ENCODE measurements at places on chromosomes 1 and 21.

DNA sequence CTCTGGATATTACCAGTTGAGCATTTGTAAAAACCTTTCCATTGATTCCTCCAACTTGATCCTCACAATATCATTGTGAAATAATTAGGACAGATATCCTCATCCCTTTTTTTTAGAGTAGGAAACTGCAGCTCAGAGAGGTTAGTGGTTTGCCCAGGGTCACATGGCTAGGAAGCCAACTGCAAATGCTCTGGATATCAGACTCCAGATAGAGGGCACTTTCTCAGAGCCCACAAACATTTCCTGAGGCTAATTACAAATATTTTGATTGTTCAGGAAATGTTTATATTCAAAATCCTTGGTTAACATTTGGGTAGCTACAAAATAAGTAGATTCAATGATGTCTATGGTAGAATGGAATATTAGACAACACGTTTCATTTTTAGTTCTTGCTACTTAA is 154.8 kb upstream of the DPYD start:
- no peak for DNase-seq

DNA sequence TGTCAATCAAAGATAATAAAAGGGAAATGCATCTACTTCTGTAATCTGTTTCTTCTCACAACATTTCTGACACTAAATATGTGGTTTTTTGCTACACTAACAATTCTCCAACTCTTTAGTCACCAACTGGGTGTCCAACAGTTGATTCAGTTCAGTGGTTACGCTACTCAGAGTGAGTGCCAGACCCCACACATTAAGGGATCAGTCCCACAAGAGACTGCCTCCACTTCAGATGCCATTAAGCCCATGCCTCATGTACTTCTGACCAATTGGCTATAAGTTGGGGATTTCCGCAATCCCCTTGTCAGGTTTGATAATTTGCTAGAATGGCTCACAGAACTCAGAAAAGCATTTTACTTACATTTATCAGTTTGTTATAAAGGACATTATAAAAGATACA is 28.4 kb downstream of the RNF2 start:
- no peak for DNase-seq

- no peak for DNase-seq
Measured at GRCh38 chr1:169207797-169208520, 101.5 kb downstream of the ATP1B1 start.

DNA sequence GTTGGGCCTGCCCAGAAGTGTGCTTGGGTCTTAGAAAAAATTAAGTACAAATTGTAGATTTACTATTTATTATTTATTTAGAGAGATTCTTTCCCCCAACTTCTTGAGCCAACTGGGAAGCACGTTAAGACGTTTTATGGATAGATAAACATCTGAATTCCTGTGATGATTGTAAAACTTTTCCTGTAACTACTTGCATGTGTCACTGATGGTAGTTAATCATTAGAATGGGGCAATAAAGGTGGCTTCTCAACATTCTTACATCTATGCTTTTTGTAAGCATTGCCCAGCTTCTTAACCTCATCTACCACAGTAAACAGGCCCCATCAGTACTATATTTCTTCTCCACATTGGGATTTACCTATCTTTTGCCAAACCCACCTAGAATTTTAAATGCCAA is 559.8 kb downstream of the LMO4 start:
- no peak for DNase-seq

DNA sequence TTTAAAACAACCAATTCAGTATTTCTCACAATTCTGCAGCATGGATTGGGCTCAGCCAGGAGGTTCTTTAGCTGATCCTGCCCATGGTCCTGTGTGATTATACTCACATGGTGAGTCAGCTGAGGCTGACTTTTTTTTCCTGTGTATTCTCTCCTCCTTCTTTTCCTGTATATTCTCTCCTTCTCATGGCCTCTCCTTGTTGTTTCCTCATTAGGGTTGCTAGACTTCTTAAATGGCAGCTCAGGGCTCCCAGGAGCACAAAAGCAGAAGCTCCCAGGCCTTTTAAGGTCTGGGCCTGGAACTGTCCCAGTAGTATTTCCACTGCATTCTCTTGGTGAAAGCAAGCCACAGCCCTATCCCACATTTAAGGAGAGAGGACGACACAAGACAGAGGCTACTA is 26.8 kb downstream of the VANGL1 start:
- DNase-seq, result no peak

DNA sequence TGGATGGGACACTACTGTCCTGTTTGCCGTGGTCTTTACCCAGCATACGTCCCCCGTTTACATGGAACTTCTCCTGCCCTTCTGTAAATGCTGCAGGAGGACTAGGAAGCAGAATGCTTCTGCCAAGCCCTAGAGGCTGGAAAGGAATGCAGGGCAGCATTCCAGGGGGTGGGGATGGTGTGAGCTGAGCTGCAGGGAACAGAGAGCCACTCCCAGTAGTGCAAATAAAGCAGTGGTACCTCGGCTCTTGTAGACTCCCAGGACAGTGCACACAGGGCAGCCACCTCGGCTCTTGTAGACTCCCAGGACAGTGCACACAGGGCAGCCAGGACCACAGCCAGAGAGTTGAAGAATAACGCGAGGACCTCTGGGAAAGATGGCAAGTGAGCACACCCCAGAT is 35.4 kb downstream of the PTPRU start:
- DNase-seq, result no peak

DNA sequence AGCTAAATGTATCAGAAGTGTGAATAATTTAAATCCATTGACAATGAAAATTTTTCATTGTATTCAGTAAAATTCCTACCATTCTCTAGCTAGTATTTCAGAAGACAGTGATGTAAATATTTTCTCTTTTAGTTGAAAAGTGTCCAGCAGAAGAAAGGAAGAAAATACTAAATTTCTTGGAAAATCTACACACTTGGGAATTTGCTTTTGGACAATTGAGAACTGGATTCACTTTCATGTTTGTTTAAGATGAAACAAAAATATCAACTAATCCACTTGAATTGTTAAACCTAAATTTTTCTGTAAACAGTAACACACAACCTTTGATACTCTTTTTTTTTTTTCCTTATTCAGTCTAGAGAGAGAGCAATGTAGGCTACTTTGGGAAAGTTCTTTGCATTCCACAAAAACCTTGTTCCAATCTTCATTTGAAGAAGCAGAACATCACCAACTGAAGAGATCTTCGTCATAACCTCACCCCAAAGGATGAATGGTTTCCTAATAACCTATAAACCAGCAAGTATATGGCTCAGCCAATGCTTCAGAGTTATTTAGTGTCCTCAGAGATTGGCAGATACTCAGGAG is 155.1 kb upstream of the GORAB start:
- DNase-seq, result no peak

DNA sequence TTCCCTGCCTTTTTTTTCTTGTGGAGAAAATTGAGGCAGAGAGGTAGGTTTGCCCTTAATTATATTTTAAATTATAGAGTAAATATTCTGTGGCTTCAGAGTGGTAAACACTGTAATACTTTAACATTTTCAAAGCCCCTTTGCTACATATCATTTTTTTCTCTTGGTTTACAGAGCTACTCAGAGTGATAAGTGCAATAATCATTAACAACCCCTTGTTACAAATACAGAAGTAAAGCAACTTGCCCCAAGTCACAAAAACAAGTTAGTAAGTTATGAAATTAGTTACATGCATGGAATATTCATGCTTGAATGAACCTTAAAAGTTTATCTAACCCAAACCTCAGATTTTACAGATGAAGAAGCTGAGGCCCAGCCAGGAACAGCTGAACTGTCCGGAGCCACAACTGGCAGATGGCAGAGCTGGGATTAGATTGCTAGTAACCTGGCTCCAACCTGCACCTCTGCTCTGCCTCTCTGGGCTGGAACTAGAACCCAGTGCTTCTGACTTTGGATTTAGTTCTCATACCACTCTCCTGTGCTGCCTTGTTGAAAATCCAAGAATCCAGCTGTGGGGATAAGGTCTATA is 48.7 kb downstream of the TNN start:
- no peak for DNase-seq

DNA sequence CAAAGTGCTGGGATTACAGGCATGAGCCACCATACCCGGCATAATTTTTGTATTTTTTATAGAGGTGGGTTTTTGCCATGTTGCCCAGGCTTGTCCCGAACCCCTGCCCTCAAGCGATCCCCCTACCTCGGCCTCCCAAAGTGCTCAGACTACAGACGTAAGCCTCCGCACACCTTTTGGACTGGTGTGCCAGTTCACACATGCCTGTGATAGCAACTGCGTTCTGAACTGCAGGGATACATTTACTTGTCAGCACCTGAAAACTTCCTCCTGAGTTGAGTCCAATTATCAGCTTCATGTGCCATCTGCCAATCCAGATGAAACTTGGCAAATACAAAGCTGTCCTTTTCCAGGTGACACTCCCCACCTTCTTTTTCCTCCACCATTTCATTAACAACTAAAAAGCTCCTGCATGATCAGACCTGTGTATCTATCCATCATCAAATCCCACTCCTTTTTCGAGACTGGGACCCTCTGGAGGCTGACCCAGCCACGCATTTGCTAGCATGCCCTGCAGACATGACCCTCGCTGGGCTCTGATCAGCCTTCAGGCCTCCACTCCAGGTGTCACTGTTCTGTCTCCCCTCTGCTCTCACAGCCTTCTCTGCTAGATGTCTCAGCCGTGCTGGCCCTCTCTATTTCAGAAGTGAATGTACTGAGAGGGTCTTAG is 2.1 kb upstream of the DEGS1 start:
- no peak for DNase-seq

DNA sequence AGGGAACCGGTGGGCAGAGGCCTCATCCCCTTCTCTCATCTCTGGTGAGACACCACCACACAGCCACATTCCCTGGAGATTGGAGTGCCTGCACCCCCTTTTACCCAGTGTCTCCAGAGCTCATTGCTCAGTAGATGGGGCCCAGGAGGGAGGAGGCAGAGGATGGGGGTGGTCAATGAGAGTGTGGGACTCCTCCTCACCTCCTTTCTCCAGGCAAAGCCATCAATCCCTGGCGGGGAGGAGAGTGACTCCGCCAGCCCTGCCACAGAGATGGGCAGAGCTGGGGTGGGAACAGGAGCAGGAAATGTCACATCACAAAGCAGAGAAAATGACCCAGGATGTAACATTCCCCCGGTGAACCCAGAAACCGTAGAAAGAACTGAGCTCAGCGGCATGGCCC is 117.2 kb downstream of the MATN1 start:
- DNase-seq, result no peak

GRCh38 chr1:98373056-98373455 is 288.5 kb upstream of the SNX7 start:
- no peak for DNase-seq

GRCh38 chr1:9275567-9276034 is 17.1 kb upstream of the SPSB1 start:
- no peak for DNase-seq

GRCh38 chr1:210272666-210273065 is 40.1 kb downstream of the SERTAD4 start:
- DNase-seq, result no peak

GRCh38 chr1:198042168-198042567 is 114.6 kb upstream of the NEK7 start:
- no peak for DNase-seq

DNA sequence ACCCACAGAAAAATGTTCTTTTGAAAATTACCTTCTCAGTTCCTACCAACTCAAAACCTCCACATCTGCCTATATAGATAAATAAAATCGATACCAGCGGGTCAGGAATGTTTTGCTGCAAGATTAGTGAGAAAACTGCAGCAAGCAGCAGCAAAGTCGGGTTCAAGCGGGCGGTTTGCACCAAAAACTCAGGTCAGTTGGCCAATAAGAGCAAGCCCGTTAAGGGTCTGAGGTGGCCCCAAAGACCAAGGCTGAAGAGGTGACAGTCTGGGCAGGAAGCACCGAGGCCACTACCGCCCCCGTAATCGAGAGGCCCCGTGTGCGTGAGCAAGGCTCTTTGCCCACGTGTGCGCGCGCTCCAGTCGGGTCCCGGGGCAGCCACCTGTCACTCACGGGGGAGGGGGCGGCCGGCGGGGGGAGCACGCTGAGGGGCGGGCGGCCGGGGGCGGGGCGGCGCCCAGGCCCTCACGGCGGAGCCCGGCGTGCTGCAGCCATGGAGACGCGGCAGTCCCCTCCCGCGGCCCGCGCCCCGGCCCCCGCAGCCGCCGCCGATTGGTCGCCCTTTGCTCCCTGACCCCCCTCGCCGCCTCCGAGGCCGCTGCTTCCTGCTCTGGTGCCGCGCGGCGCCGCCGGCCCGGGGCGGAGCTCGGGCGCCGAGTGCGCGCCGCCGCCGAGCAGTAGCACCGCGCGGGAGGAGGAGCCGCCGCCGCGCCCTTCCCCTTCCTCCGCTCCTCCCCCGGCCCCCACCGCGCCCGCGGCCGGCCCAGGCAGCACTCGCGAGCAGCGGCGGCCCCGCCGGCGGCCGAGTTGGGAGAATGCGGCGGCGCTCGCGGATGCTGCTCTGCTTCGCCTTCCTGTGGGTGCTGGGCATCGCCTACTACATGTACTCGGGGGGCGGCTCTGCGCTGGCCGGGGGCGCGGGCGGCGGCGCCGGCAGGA is at the start of gene GALNT2:
TSS of gene GALNT2 (plus strand) at position 773 of the 939 bp plus-strand sequence. CDS start at position 816, 43 bp downstream.
- DNase-seq, result peak; percentile 91

- peak; percentile 71 for DNase-seq
Measured at GRCh38 chr1:46527474-46528296, 23.8 kb downstream of the KNCN start.

DNA sequence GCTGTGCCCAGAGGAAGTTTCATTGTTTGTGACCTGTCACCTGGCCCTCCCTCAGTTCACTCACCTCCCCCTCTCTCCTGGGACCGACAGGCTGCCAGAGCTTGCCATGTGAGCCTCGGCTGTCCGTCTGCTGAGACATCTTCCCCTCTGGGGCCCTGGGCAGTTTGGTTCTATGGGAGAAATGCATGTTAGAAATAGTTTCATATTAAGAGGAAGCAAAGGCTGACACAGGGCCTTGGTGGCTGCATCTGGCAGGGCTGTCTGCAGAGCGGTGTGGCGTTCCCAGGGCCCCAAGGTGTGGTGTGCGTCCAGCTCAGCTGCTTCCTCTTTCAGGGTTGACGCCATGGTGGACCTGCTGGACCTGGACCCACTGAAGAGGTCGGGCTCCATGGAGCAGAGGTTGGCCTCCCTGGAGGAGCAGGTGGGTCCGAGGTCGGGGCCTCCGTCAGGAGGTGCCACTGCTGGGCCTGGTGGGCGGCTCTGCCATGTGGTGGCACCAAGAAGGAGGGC is 31.9 kb upstream of the LRRC3 start:
- no peak for DNase-seq

GRCh38 chr1:216224233-216224632 is 199.0 kb downstream of the USH2A start:
- no peak for DNase-seq

GRCh38 chr1:53398091-53398490 is 61.1 kb upstream of the DMRTB1 start:
- DNase-seq, result no peak

GRCh38 chr1:65959896-65960567 is 167.3 kb downstream of the PDE4B start:
- DNase-seq, result no peak

DNA sequence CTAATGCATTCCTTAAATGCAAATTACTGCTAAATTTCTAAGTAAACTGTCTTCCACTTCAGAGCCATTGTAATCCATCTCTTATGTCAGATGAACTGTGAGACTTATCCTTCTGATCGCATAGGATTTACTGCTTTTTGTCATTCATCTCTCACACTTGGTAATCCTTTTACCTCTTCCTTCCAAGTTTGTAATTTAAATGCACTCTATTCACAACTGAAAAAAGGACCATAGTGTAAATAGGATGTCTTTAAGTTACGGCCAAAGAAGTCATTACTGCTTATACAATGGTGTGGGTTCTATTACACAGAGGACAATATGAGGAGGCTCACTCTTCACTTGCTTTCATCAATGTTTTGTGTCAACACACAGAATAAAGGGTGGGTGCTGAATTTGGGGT is 393.3 kb downstream of the PTBP2 start:
- no peak for DNase-seq

GRCh38 chr1:96558635-96559034 is 162.9 kb upstream of the PTBP2 start:
- DNase-seq, result no peak

Measured in hindlimb muscle (tissue), 1 donor.